ENCODE measurements at places on chromosomes 1 and 21.
A peak's percentile ranks its signal among the peaks of the same experiment; 100 is the strongest.

DNA sequence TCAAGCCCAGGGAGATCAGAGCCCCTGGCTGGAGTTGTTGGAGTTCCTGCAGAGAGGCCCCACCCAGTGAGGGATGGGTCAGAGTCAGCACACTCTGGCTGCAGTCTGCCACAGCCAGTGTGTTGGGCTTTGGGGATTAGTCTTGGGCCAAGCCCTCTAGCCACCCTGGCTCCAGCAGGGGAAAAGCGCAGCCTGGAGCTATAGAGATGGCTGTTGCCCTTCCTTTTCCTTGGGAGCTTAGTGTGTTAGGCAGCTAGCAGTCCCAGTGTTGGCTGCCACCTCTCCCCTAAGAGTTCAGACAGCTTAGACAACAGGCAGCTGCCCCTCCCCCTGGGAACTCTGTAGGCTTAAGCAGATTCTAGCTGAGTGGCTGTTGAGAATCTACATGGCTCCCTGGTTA, 45.1 kb downstream of the DPT start:
- no peak for DNase-seq

- DNase-seq: no peak
Measured at GRCh38 chr1:45097944-45098343, 85.9 kb downstream of the UROD start.

GRCh38 chr1:203325418-203326091, 20.2 kb downstream of the BTG2 start:
- no peak for DNase-seq

DNA sequence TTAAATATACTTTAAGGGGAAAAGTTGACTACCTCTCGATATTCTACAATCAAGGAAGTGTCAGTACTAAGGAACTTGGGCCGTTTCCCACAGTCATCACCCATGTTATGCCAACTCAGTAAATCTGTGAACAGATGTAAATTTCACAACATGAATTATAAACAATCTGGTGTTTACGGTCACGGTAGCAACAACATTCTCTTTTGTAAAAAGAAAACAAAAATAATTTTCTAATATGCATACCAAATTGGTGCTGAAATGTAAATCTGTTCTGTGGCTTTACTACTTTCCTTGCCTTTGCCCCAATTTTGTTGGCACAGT, 1.2 kb downstream of the SH3GLB1 start:
- DNase-seq: no peak

DNA sequence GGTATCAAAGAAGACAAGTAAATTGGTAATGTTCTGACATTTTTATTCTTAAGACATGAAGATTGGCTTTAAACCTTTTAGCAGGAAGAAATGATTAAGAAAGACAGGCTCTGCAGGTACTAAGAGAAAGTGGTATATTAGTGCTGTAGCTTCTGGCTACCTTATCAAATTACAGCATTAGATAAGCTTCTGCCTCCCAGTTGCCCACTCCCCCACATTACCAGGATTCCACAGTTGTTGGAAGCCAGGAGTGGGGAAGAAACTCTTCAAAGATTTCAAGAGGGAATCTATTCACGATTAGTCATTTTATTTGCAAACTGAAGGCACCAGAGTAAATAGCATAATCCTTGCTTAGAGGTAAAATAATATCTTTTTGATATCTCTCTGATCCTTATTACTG, 274.9 kb downstream of the LMO4 start:
- DNase-seq: no peak

- DNase-seq: no peak
Measured at GRCh38 chr1:184531296-184531695, 144.5 kb downstream of the C1orf21 start.

DNA sequence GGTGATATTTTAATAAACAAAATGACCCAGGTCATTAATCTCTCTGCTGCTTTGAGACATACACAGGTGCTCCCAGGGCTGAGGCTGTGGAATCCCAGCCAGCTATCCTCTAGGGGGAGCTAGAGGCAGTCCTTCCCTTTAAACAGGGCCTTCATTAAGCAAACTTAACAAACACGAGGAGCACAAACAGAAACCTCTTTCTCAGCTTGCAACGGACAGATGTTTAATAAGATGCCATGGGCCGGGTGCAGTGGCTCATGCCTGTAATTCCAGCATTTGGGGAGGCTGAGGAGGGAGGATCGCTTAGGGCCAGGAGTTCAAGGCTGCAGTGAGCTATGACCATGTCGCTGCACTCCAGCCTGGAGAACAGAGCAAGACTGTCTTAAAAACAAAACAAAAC, 106.7 kb downstream of the HIVEP3 start:
- peak; percentile 71 for DNase-seq

GRCh38 chr21:34534522-34534921, 22.5 kb upstream of the KCNE1 start:
- no peak for DNase-seq

DNA sequence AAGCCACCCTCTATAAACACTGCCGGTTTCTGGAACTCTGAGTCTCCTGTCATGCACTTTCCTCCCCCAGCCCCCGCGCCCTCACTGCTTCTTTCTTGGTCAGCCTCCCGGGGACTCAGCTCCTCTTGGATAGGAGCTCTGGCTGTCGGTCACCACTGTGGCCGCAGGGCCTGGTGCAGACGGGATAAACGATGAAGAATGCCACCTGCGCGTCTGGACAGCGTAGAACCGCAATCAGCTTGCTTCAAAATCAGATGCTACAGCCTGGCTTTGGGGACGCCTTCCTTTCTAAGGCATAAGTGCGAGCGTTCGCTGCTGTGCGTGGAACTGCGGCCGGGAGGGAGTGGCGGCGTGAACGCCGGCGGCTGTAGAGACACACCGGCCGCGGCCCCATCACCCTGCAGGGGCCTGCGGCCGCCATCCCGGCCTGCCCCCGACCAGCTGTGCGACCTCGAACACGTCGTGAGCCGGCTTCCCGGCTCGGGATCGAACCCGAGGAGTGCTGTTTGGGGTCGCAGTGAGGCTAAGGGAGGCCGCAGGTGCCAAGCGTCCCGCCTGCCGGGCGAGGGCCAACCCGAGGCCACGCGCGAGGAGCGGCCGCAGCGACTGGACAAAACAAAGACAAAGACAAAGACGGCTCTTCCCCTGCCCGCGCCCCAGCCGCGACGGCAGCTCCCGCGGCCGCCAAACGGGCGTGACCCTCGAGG, 688 bp downstream of the PTTG1IP start:
- DNase-seq: no peak

DNA sequence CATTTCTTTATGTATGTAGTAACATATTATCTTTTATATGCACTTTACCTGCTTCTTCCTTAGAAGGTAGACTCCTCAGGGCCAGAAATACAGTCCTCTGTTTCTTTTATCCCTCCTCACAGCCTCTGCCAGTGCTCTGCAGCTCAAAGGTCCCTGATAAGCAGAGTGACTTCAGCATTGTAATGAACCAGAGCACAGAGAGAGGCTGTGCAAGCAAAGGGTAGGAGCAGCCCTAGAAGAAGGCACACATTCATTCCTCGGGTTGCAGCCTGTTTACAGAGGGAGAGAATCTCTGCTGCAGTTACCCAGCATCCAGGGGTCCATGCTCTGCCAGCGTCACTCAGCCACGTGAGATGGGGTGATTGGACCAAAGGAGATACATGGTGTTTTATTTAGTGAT, 101.1 kb downstream of the RHOU start:
- no peak for DNase-seq

GRCh38 chr1:93925206-93925605, 16.0 kb upstream of the GCLM start:
- no peak for DNase-seq

- DNase-seq: peak; percentile 52
Measured at GRCh38 chr1:32754317-32755097, 51.9 kb upstream of the SYNC start.

DNA sequence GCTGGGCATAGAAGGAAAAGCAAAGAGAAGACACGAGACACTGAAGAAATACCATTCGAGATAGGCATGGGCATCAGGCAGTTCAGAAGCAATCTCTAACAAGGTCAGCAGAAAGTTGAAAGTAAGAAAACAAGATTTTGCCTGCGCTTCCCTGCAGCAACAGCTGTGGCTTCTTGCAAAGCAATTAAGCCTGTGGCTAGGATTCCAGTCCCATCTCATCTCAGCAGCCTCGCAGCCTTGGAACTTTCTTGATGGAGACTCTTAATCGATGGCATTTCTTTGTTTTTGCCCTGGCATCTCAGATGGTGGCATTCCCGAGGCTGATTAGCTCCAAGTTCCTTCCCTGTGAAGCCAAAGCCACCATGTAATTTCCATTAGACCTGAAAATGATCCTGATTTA, 64.6 kb upstream of the SPAG17 start:
- no peak for DNase-seq

DNA sequence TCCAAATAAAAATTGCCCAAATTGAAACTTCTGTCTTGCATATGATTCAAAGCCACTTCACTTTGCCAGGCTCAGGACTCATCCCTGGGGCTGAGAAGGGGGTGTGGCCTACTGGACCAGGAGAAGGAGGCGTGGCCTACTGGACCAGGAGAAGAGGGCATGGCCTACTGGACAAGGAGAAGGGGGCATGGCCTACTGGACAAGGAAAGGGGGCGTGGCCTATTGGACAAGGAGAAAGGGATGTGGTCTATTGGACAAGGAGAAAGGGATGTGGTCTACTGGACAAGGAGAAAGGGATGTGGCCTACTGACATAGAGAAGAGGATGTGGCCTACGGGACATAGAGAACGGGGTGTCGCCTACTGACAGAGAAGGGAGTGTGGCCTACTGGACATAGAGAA, 405.3 kb downstream of the RRAGC start:
- DNase-seq: no peak

DNA sequence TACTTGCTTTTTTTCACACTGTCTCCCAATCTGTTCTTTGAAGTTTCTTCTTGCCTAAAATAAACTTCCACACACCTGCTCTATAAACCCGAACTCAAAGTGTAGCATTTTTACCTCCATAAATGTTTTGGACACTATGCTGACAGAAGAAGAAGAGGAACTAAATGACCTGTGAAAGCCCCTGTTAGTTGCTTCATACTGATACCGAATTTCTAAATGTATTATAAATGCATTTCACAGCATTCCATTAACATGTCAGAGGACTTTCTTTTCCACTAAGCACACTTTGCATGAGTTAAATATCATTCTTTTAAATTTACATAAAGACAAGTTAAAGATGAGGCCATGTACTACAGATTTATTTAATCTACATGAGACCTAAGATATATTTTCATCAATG, 281.0 kb downstream of the SMYD3 start:
- DNase-seq: no peak

- no peak for DNase-seq
Measured at GRCh38 chr1:156337888-156338179, 258 bp downstream of the CCT3 start.

DNA sequence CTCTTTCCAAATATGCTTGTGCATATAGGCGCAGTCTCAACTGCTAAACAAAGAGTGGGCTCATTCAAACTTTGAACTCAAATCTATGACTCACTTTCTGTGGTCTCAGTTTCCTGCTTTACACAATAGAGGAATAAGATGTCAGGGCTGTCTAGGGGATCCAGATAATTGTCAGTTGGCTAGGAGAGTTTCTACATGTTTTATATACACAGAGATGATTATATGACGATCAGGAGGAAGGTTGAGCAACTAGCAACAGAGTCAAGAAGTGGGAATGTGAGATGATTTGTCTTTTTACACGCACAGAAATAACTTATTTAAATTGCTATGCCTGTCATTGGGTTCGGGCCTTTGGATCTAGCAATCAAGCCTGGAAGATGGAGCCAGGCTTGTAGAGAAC, 299.4 kb upstream of the LYPLAL1 start:
- no peak for DNase-seq

GRCh38 chr1:26225033-26225831, 8.8 kb upstream of the CEP85 start:
- peak; percentile 53 for DNase-seq

DNA sequence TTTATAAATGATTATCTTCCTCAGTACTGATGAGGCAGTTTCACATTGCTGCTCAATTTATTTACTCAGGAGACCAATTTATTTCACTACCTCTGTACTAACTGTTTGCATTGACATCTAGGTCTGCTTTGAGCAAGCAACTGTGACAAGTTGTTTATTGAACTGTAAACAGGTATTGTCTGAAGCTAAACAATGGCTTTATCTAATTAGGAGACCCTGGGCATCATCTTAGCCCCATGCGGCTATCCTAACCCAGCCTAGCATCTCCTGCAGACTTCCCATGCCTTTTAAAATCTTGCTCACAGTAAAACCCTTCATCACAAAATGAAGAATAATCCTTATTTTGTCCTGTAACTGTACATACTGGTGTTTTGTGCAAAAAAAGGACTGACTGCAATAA, 348.2 kb downstream of the RWDD3 start:
- no peak for DNase-seq

DNA sequence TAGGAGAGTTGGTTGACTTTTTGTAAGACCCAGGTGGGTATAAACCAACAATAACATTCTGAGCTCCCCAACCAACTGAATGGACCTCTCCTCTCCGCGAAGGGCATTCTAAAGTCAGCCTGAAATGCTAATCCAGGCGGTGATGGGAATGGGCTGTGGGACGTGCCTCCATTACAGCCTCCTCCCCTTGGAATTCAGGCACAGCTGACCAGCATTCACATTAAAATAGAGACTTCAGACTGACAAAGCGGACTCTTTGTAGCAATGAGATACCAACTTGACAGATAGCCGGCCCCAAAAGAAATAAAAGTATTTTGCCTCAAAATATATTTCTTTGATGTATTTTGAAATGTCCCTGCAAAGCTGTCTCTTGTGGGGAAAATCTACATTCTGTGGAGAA, 101.7 kb downstream of the KIF26B start:
- DNase-seq: no peak

DNA sequence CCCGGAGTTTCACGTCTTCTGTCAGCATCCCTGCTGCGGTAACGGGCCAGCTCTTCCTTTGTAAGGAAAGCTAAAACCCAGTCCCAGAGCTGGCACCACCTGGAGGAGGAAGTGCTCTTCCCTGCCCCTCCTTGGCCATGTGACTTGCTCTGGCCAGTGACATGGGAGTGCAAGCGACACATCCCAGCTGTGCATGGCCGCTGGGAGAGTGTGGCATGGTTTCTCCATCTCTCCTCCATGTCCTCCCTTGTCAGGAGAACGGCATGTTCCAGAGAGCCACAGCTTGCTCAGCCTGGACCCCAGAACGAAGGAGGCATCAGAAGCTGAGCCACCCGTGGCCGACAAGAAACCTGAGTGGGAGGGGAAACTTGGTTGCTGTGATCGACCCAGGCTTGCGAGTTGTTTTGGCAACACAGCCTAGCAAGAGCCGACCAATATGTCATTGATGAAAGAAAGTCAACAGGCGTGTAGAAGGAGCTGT, 2.7 kb upstream of the PRXL2B start:
- peak; percentile 70 for DNase-seq

- DNase-seq: no peak
Measured at GRCh38 chr1:119329541-119330461, 38.8 kb upstream of the HAO2 start.

GRCh38 chr1:247841796-247842195, at the start of gene OR11L1:
Gene OR11L1, minus strand, starts transcription at chr1:247841896. Its CDS starts 0 bp downstream, at chr1:247841896.
- DNase-seq: no peak

- DNase-seq: no peak
Measured at GRCh38 chr21:22842875-22843274, 1844.7 kb downstream of the NCAM2 start.

- DNase-seq: no peak
Measured at GRCh38 chr1:233965856-233966255, 61.4 kb downstream of the SLC35F3 start.
